ENCODE measurements at places on chromosomes 16 and 17.

- no peak for DNase-seq
Measured at GRCh38 chr16:21959050-21959449, 5.9 kb downstream of the UQCRC2 start.

GRCh38 chr17:49687878-49688491, 10.1 kb upstream of the SPOP start:
- DNase-seq: peak; percentile 47

DNA sequence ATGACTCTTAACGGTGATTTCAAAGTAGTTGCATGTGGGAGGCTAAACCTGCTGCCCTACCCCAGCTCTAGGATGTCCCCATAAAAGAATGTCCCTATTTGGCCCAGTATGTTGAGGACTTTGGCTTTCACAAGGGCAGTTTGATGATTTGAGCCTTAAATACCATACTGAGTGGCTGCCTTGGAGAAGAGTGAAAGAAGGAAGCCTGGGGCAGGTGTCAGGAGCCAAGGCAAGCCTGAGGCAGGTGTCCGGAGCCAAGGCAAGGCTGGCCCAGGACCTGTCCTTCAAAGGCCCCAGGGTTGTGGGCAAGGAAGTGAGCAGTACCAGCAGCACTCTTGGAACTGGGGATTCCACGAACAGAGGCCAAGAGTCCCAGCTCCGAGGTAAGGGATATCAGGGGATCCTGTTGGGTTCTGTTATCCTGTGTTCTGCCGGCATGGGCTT, 18.6 kb downstream of the ST6GALNAC2 start:
- no peak for DNase-seq

DNA sequence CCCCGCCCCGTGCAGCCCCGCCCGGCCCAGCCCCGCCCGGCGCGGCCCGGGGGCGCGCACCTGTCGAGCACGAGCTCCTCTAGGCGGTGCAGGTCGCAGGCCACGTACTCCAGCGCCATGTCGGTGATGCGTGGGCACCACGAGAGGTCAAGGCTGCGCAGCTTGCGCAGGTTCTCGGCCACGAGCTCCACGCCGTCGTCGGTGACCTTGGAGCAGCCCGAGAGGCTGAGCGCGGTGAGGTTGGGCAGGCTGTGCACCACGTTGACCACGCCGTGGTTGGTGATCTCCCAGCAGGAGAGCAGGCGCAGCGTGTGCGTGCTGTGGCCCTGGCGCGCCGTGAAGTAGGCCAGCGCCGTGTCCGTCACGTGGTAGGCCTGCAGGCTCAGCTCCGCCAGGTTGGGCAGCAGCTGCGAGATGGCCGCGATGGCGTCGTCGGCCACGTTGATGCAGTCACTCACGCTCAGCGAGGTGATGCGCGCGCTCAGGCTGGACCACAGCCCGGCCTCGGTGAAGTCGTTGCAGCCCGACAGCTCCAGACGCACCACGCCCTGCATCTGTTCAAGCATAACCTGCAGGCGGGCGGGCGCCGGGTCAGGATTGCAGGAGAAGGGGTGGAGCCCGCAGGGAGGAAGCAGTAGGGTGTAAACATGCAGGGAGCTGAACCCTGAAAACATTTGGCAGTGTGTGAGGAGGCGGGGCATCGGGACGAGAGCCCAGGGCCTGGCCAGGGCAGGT, 5.3 kb upstream of the WDR24 start:
- peak; percentile 62 for DNase-seq

GRCh38 chr17:77555121-77555591, 403.3 kb upstream of the TNRC6C start:
- DNase-seq: no peak

DNA sequence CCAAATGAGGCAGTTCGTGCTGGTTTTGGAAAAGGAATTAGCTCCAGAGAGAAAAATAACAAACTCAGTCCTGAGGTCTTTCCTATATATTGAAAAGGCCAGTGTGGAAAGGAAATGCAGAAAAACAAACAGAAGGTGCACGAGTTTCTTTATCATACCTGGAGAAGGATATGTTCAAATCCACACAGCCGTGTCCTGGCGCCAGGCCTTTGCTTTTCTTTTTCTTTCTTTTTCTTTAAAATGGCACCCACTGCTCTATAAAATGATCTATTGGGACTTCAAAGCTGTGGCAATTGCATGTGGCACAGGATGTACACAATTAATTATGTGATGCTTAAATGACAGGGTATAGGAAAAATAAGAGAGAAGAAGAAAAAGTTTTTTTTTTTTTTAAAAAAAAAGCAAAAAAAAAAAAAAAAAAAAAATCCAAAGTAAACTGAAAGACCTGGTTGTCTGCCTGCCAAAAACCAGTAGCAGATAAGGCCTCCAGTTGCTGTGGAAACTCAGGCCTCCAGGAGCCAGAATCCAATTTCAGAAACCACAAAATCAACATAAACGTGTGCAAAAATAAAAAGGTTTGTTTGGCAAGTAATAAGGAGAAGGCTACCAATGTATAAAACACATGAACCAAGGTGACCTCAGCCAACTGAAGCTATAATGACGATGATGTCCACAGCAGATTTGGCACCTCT, 957.6 kb upstream of the SOX9 start:
- no peak for DNase-seq

GRCh38 chr17:3602499-3602898, 6.7 kb downstream of the TRPV1 start:
- no peak for DNase-seq

DNA sequence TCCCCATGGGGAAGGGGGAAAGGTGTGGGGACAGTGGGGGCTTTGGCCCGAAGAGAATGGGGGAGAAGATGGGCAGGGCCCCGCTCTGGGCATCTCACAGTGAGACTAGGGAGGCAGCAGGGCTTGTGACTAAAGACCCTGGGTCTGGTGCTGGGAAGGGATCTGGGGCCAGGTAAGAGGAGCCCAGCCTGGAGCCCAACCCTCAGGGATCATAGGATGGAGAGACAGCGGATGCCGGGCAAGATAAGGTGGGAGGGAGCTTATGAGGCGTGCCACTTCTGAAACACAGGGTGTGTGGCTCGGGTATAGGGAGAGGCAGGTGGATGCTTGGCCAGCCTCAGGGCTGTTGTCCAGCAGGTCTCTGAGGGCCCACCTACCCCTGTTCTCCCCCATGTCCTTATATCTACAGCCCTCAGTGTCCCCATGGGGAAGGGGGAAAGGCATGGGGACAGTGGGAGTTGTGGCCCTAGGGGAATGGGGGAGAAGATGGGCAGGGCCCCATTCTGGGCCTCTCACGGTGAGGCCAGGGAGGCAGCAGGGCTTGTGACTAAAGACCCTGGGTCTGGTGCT, 15.4 kb downstream of the USP6 start:
- DNase-seq: no peak

DNA sequence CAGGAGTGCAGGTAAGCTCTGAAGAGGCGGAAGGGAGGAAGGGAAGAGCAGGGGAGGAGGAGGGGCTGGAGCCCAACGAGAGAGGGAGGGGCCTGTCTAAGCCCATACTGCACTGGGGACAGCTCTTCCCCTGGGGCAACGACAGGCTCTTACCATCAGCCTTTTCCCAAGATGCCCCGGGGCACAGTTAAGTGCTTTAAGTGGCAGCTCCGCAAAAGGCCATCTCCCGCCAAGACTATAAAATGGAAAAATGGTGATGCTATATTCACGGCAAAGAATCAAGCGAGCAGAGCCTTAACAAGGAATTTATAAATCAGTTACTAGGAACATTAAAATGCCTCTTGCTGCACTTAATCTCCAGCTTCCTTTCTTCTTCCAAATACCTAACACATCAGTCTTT, 110.2 kb upstream of the NLRP1 start:
- DNase-seq: no peak

DNA sequence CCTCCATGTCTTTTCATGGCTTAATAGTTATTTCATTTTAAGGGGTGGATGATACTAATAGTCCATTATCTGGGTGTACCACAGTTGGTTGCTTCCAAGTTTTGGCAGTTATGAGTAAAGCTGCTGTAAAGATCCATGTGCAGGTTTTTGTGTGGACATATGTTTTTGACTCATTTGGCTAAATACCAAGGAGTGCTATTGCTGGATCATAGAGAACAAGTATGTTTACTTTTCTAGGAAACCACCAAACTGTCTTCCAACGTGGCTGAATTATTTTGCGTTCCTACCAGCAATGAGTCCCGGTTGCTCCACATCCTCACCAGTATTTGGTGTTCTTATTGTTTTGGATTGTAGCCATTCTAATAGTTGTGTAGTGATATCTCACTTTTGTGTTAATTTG, 181.9 kb downstream of the SPECC1 start:
- DNase-seq: no peak

- no peak for DNase-seq
Measured at GRCh38 chr17:9647014-9647413, 1.7 kb downstream of the USP43 start.
